ENCODE measurements at places on chromosomes 12 and 14. TPM values are rescaled to one million over a fixed set of nuclear protein-coding genes. Genes with fewer than 3 reads are reported as not detected.

LRRC10 gene
- total RNA-seq, result not detected

DPF3 gene
- 0.19 TPM for total RNA-seq

GRCh38 chr12:89155826-89156225, 196.5 kb downstream of the DUSP6 start:
- DNase-seq, result no peak
- no peak overlapping the region for H3K27ac ChIP-seq
- H3K4me1 ChIP-seq, result no peaks in the 10 kb centered on the region
- H3K4me3 ChIP-seq, result no peak overlapping the region
- no peaks in the 10 kb centered on the region for H3K36me3 ChIP-seq
- no peaks in the 10 kb centered on the region for H3K27me3 ChIP-seq

GRCh38 chr14:34063470-34064164, 112.7 kb upstream of the EGLN3 start:
- no peaks in the 10 kb centered on the region for H3K27me3 ChIP-seq
- no peak overlapping the region for H3K4me3 ChIP-seq
- no peak for DNase-seq
- no peaks in the 10 kb centered on the region for H3K4me1 ChIP-seq
- no peak overlapping the region for H3K27ac ChIP-seq

DNA sequence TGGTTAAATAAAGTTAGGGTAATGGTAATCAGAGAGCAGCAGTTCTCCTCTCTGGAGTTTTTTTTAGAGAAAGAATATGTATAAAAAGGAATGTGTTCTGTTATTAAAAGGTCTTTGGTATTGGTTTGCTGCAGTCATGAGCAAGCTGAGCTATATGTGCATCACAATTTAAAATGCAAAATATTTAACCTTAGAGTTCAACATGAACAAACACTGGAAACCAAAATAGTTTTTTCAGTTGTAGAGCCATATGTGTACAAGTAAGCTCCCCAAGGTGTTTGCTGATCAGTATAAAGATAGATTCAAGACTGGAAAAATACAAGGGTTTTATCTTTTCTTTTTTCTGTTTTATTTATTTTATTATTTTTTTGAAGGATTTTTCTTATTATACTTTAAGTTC, 245.0 kb downstream of the NUBPL start:
- no peak overlapping the region for H3K4me3 ChIP-seq
- H3K4me1 ChIP-seq, result no peaks in the 10 kb centered on the region
- no peaks in the 10 kb centered on the region for H3K36me3 ChIP-seq
- no peaks in the 10 kb centered on the region for H3K27me3 ChIP-seq
- H3K27ac ChIP-seq, result no peak overlapping the region

DNA sequence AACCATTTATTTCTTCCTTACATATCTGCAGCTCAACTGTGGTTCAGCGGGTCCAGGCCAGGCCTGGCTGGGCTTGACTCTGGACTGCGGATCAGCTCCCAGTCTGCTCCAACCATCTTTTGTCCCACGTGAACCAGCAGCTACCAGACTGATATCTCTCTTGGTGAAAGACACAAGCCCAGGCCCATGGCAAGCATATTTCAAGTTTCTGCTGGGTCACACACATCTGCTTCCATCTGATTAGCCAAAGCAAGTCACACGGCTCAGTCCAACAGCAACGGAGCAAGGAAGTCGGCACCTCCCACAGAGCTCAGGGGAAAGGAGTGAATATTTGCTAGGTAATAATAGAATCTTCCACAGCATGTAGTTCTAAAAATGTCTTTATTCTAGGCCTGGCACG, 24.7 kb upstream of the MARK3 start:
- no peaks in the 10 kb centered on the region for H3K36me3 ChIP-seq
- H3K4me3 ChIP-seq, result no peak overlapping the region
- H3K27ac ChIP-seq, result no peak overlapping the region
- H3K27me3 ChIP-seq, result no peaks in the 10 kb centered on the region
- no peaks in the 10 kb centered on the region for H3K4me1 ChIP-seq

DNA sequence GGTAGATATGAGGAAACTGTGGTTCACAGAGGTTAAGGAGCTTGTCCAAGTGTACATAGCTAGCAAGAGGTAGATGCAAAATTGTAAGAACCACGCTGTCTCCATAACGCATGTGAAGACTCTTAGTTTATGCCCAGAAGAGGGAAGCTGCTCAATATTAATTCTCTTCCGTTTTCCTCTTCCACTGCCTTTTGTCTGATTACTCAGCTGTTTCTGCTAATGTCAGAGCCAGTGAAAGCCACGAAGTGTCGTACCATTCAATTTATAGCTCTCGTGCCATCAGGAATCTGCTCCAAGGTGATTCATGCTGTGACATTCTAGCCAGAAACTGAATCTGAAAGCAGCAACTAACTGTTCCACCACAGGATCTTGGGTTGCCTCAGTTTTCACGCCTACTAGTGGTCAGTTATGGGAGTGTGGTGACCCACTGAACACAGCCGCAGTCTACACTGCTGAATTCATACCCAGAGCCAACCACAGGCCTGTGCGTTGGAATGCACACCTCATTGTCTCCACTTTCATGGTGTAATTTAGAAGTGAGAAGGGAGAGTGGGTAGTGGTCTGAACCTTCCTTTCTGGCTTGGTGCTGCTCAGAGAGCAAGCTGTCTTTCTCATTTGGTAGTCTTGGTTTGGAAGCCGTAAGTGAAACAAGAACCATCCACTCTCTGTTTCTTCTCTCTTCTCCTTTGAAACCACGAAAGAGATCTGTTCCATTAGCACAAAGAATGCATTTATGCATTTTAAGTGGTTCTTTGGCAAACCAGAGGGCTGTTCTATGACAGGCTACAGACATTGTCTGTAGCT, 74.2 kb upstream of the NAP1L1 start:
- DNase-seq, result peak; percentile 73
- no peaks in the 10 kb centered on the region for H3K36me3 ChIP-seq
- H3K4me3 ChIP-seq, result no peak overlapping the region
- peaks cover 3% of the 10 kb centered on the region for H3K4me1 ChIP-seq
- H3K27me3 ChIP-seq, result no peaks in the 10 kb centered on the region
- H3K27ac ChIP-seq, result no peak overlapping the region
